ENCODE measurements at places on chromosomes 12 and 14. TPM values are rescaled to one million over a fixed set of nuclear protein-coding genes. Genes with fewer than 3 reads are reported as not detected.

- DNase-seq = peak; percentile 58
Measured at GRCh38 chr12:108565976-108566375, 3.6 kb downstream of the ISCU start.

DNA sequence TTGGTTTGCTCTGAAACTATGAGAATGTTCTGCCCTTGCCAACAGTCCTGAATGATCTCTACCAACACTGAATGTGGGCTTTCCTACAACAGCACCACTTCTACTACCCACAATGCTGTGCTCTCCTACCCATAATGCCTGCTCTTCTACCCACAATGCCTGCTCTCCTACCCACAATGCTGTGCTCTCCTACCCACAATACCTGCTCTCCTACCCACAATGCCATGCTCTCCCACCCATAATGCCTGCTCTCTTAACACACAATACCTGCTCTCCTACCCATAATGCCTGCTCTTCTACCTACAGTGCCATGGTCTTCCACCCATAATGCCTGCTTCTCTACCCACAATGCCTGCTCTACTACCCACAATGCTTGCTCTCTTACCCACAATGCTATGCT is 92.3 kb downstream of the KCNK13 start:
- DNase-seq = no peak

DNA sequence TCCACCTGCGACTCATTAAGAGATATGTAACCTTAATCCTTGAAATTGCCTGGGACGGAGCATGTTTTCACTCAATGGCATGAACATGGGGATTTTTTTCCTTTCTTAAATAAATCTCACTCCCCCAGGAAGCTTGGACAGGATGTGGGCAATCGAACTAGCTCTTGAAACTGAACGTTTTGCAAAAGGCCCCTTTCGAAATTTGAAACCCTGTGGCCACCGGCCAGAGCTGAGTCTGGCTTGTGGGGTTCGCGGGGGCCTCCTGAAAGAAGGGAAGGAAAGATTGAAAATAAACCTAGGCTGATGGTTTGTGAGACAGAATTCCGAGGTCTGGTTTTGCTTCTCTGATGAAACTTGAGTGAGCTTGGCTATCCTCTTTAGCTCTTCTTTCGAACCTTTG is 101.4 kb upstream of the RTL1 start:
- no peak for DNase-seq

- no peak for DNase-seq
Measured at GRCh38 chr14:52977798-52978197, 26.9 kb upstream of the FERMT2 start.

The TAS2R7 gene
- not detected for total RNA-seq

- no peak for DNase-seq
Measured at GRCh38 chr12:46369095-46369473, 3.5 kb downstream of the SLC38A2 start.

The SLC7A8 gene
- 1.1 TPM for total RNA-seq

DNA sequence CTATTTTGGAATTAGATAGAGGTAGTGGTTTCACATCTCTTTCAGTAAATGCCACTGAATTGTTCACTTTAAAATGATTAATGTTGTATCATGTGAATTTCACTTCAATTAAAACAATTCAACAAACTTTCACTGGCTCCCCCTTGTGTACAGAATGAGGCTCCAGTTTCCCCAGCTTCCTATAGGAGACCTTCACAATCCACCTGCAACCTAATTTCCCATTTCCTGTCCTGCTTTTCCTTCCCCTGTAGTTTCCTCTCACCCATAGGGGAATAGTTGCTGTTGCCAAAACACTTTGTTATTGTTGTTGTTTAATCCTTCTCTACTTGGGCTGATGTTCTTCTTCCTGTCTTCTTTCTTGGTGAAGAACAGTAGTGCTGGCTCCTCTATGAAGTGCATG is 59.8 kb downstream of the NPAS3 start:
- no peak for DNase-seq

DNA sequence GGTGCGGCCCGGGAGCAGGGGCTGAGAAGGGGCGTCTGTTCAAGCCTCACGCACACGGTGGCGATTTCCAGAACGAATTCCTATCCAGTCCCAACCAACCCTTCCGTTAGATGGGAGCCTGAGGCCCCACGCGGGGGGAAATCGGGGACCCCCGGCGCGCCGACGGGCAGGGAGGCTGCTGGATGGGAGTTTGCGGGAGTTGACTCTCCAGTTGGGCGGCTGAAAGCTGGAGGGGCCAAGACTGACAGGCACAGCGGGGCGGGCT is 9.8 kb downstream of the EXOC3L4 start:
- DNase-seq = peak; percentile 46

The KRT77 gene
- total RNA-seq = not detected

The SLC8A3 gene
- 0.07 TPM for total RNA-seq

GRCh38 chr14:39664646-39665045 is 232.4 kb upstream of the FBXO33 start:
- no peak for DNase-seq

DNA sequence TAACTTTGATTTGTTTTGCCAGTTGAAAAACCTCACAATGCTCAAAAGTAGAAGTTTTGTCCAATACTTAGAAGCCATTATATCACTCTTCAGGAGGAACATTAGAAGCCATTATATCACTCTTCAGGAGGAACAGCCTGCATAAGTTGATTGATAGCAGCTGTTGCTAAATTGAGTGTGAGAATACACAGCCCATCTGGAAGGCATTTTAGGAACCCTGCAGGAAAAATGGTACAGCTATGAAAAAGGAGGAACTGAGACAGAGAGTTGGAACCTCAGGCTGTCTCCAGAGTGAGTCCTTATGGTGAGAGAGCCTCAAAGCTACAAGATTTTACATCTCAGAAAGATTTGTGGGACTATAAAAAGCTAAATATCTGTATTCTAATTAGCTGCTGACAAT is 207.0 kb downstream of the MYRFL start:
- DNase-seq = no peak

GRCh38 chr12:101414533-101415119 is 7.1 kb upstream of the ARL1 start:
- DNase-seq = peak; percentile 52

GRCh38 chr12:132194056-132194455 is 49.8 kb downstream of the NOC4L start:
- DNase-seq = no peak

GRCh38 chr12:131950182-131950913 is 606 bp downstream of the EP400 start:
- DNase-seq = no peak

DNA sequence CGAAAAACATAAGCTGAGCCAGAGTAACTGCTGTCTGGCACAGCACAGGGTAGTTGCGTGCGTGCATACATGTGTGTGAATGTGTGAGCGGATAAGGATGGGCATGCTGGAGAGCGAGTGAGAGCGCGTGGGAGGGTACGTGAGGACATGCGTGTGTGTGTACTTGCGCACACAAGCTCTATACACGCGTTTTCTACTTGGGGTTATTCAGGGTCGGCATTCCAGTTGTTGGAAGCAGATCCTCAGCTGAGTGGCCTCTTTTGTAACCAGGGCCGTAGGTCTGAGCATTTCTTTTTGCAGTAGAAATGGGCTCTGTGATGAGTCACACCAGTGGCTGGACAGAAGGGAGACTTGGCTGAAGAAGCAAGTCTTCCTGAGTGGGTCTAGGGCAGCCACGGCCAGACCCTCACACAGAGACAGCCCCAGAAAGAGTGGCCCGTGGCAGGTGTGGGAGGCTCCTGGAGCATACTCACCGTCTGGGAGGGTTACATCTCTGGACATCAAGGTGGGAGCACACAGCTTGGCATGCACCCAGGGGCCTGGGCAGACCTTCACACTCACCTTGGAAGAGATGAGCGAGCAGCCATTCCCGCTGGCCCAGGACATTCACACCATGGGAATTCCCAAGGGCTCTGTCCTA is 78.0 kb downstream of the LRRC74A start:
- no peak for DNase-seq

- DNase-seq = no peak
Measured at GRCh38 chr14:86357119-86357518, 827.2 kb downstream of the FLRT2 start.

GRCh38 chr14:66746316-66747006 is 238.5 kb downstream of the GPHN start:
- peak; percentile 12 for DNase-seq

- DNase-seq = no peak
Measured at GRCh38 chr12:79887890-79888289, 47.0 kb downstream of the PPP1R12A start.

The CCDC92 gene
- 33.6 TPM for total RNA-seq

The HOXC12 gene
- not detected for total RNA-seq

DNA sequence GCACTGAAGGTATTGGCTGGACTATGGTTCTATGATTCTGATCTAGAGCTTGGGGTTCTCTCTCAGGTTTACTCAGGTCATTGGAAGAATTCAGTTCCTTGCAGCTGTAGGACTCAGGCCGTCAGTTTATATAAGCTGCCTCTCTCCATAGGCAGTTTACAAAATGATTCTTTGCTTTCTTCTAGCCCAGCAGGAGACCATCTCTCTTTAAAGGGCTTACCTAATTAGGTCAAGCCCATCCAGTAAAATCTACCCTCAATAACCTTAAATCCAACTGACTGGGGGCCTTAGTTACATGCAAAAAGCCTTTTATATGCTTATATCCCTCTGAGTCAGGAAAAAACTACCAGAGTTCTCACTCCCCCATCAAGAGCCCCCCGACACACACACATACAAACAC is 80.5 kb upstream of the GARIN6 start:
- no peak for DNase-seq

DNA sequence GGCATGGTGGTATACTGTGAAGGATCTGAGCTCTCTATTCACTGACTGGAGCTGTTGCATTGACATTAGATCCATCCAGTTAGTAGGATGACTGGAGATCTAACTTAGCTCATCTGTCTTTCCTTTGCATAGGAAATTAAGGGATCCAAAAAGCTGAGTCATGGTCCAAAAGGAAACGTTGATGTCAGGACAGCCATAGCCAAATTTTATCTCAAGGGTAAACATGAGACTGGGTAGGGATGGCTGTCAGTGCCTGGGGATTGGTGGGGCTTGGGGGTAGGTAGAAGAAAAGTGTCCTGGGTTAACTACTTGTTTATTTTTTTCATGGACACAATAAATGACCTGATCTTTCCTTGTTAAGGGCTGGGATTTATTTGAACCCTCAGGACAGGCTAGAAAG is 4.6 kb downstream of the FAM177A1 start:
- DNase-seq = no peak

DNA sequence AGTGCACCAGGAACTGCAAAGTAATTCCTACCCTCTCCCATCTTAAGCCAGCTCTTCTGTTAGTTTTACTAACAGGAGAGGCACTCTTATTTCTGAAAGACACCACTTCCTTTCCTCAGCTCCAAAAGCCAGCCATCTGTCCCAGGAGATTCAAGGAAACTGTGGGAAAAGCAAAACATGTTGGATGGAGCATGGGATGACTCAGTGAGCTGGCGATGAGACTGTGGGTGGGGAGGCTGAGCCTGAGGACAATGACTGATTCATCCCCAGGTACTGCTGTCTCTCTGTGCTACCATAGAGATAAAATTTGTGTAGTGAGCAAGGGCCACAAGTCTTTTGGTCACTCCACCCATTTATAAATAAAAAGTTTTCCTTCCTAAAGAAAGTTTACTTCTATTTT is 141.4 kb downstream of the MYRFL start:
- DNase-seq = no peak

The RABGGTA gene
- total RNA-seq = 57.9 TPM

DNA sequence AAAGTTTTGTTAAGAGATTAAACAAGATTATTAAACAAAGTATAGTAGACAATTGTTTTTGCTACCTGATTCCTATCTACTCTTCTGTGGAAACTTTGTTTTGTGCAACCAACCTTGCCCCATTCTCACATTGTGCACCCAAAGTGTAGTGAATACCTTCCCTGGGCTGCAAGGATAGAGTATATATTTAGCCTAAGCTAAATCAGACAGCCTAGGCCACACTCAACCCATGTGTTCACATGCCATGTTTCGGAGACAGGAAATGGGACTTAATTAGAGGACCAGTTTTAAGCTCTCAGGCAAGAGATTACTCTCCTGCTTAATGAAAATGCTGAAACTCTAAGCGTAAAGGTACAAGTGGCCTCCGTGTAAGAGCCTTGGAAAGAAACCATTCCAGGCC is 734.9 kb upstream of the USP15 start:
- no peak for DNase-seq

DNA sequence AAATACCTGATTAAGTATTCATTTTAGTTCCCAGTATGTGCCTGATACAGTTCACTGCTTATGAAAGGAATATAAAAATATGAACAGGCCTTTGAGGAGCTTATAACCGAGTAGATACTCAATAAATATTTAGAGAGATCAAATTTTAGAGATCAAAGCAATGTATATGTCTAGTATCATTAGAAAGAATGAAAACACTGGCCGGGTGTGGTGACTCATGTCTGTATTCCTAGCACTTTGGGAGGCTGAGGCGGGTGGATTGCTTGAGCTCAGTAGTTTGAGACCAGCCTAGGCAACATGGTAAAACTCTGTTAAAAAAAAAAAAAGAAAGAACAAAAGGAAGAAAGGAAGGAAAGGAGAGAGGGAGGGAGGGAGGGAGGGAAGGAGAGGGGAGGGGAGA is 113.2 kb upstream of the EEA1 start:
- DNase-seq = no peak

DNA sequence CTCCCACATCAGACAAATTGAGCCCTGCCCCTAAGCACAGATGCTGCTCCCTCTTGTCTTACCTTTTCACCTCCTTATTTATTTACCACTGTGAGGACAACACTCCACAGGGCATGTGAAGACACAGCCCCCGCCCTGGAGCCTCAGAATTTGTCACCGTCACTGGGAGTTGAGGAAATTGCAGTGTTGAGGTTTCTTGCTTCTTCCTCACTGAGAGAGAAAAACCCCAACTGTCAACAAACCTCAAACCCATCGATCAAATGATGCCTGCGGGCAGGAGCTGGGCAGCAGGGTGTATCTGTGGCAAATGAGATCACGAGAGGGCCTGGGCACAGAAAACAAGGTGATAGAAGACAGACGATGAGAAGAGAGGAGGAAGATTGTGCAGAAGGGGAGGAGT is 30.5 kb upstream of the PLEKHG3 start:
- DNase-seq = no peak

GRCh38 chr12:47202176-47202575 is 122.4 kb upstream of the AMIGO2 start:
- no peak for DNase-seq

The BCL2L14 gene
- total RNA-seq = not detected

- no peak for DNase-seq
Measured at GRCh38 chr12:95237315-95237714, 19.7 kb downstream of the VEZT start.

- DNase-seq = no peak
Measured at GRCh38 chr12:46430340-46430948, 57.9 kb upstream of the SLC38A2 start.

The ZBTB39 gene
- 15.6 TPM for total RNA-seq

- peak; percentile 63 for DNase-seq
Measured at GRCh38 chr14:89349171-89350008, 67.6 kb downstream of the FOXN3 start.

GRCh38 chr14:80379035-80379434 is 167.7 kb upstream of the DIO2 start:
- no peak for DNase-seq

DNA sequence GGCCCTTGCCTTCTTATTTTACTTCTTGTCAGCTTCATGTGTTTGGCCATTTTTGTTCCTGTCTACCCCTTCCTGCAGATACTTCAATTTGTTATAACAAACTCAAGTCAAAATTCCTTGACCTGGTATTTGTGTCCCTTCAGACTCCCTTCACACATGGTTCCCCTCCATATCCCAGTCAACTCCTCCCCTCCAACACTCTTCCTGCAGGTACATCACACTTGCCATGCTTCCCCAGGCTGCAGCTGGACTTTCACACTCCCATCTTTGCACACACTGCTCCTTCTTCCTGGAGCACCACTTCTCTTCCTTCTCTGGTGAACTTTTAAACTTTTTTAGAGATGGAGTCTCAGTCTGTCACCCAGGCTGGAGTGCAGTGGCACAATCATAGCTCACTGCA is 18.9 kb upstream of the FIGNL2 start:
- DNase-seq = no peak
